Fibroblast of pulmonary artery (primary cell): ENCODE measurements at places on chromosomes 7 and 10.

DNA sequence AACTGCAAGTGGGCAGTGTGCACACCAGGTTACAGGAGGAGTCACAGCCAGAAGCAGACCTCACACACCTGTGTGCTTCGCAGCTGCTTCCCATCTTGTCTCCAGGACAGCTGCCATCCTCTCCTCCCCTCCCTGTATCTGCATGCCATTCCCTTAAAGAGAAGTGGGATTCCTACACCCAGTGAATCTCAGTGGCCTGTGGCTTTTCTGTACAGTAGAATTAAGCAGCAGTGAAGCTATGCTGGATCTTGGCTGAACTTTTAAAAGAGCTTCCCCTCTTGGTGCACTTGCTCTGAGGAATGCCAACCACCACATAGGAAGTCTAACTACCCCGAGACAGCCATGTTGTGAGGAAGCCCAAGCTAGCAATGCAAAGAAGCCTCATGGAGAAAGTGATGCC, 236.5 kb upstream of the ZMIZ1 start:
- DNase-seq, result no peak

DNA sequence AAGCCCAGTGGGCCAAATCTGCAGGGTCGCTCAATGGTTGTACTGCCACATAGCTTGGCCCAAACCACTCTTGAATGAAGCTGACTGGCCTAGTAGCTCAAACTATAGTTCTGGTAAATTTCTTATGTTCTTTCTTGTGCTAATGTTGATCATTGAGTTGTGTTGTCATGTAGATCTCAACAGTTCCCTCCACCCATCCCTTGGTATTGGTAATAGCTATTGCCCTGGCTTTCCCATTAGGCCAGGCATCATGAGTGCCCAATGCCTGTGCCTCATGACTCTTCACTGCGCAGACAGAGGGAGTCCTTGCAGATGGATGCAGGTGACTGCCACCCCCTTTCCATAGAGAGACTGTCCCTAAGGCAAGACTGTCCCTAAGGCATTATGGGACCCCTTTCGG, 988.4 kb downstream of the KCNMA1 start:
- DNase-seq, result no peak

DNA sequence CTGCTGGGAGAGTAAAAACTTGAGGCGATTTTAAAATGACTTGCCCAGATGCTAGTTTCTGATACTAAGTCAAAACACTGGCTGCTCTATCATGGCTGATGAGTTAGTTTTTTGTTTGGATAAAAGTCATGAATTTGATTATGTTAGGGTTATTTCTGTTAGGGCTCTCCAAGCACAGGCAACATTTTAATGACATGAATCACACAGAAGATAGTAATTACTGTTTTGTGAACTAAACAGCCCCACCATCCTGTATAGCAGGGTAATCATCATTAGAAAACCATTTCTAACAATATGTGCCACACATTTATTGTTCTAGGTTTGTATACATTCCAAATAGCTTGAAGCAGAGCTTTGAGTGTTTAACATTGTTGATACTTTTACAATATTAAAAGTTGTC, 750.3 kb downstream of the ANKRD7 start:
- no peak for DNase-seq

DNA sequence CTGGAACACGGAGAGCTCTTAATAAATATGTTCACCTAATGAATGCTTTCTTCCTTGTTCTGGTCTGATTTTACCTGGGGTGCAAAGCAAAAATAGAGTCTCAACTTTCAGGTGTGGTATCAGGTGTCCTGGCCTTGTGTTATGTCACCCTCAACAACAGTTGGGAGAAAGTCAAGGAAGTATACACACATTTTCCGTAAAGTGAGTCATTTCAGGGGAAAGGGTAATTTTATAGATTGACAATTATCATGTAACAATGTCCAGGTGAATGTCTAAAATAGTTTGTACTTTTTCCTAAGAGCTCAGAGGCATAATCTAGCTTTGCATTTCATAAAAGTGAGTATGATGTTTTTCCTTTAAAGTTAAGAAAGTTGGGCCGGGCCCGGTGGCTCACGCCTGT, 287.4 kb downstream of the SKIDA1 start:
- DNase-seq, result no peak

DNA sequence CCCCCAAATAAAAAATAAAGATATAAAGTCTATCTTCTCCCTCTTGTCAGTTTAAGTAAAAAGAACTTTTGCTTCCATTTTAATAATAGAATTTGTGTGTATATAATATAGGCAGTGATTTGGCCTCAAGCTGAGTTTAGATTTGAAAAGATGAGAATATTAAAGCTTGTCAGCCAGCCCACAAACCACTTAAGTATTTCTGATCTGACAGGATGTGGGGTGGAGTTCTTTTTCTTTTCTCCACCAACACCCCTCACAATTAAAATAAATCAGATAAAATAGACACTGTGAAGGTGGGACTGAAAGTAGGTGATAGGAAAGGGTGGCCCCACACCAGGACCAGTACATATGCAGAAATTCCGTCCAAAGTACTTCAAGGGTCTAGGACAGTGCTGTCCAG, 714.1 kb downstream of the AUTS2 start:
- no peak for DNase-seq

DNA sequence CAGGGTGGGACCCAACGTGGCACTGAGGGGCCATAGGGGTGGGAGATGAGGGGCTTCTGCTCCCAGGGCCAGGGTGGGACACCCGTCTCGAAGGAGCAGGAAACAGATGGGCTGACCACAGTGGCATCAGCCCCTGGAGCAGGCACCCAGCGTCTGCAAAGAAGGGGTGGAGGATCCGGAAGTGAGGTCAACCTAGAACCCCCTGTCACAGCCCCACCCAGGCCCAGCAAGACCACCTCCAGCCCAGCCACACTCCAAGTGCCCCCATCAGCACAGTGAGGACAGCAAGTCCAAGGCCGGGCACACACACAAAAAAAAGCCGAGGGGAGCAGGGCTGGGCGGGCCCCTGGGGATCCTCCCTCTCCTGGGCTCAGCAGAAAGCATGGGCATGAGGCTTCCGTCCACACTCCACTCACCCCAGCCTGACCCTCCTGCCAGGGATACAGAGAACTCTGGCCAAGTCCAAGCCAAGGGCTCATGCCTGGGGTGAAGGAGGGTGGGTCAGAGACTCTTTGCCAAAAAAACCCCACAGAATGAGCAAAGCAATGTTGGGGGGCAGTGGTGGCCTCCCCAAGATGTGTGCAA, 111.0 kb downstream of the FOXL3 start:
- no peak for DNase-seq

DNA sequence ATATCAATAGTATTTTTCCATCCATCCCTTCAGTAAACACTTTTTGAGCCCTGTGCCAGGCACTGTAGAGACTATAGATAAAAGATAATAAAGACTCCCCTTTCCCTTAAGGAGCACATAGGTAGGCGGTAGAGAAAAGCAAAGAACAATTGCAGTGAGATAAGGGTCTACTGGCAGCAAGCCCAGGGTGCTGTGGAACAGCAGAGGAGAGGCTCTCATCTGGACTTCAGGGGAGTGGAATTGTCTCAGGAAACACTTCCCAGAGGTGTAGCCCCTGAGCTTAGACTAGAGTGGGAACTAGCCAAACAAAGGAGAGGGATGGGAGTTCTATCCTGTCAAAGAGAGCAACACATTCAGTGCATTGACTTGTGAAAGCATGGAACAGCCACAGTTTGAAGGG, 102.0 kb downstream of the NRF1 start:
- DNase-seq, result peak; percentile 41

DNA sequence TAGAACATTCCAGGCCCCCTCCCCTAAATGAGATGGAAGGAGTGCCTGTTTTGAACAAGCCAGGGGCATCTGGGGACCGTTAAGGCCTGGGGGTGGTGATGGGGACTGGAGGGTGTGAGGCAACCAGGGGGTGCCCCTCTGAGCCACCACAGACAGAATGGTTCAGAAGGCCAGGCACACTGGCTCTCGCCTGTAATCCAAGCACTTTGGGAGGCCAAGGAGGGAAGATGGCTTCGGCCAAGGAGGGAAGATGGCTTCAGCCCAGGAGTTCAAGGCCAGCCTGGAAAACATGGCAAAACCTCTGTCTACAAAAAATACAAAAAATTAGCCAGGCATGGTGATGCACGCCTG, 173.2 kb upstream of the TNRC18 start:
- DNase-seq, result no peak

DNA sequence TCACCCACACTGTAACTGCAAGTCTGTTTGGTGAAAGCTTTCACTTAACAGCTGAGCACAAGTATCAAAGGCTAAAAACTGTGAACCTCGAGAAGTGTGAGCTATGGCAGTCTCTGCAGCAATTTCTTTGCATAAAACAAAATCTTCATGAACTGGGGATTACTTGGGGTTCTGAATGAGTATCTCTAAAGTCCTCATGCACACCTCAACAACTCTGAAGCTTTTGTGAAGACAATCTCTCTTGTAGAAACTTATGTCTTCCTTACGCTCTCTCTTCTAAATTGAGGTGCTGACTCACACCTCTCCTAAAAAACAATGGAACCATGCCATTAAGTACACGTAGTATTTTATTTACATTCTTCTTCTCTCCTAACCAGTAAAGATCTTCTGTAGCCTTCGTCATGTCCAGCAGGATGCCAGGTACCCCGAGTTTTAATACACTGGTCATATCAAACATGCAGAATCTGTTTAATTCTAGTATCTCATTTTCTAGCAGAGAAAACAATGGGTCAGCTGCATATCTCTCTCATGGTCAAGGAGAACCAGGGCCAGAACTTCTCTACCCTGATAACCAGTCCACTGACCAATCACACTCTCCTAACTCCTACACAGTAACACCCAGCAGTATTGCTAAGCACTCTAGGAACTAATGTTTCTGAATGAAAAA, 76.9 kb downstream of the UBE2H start:
- peak; percentile 64 for DNase-seq

- no peak for DNase-seq
These were observed 30.5 kb downstream of the NPS start for GRCh38 chr10:127579640-127580039.

GRCh38 chr7:158252081-158252836, 335.4 kb downstream of the PTPRN2 start:
- no peak for DNase-seq

GRCh38 chr7:2582006-2582735, 23.4 kb downstream of the IQCE start:
- DNase-seq, result no peak

GRCh38 chr7:87797798-87798403, 78.3 kb downstream of the SLC25A40 start:
- DNase-seq, result peak; percentile 75

- no peak for DNase-seq
These were observed 40.4 kb downstream of the CNNM1 start for GRCh38 chr10:99369551-99369950.

- DNase-seq, result no peak
These were observed 86.7 kb upstream of the PRKAR2B start for GRCh38 chr7:106957766-106958165.

DNA sequence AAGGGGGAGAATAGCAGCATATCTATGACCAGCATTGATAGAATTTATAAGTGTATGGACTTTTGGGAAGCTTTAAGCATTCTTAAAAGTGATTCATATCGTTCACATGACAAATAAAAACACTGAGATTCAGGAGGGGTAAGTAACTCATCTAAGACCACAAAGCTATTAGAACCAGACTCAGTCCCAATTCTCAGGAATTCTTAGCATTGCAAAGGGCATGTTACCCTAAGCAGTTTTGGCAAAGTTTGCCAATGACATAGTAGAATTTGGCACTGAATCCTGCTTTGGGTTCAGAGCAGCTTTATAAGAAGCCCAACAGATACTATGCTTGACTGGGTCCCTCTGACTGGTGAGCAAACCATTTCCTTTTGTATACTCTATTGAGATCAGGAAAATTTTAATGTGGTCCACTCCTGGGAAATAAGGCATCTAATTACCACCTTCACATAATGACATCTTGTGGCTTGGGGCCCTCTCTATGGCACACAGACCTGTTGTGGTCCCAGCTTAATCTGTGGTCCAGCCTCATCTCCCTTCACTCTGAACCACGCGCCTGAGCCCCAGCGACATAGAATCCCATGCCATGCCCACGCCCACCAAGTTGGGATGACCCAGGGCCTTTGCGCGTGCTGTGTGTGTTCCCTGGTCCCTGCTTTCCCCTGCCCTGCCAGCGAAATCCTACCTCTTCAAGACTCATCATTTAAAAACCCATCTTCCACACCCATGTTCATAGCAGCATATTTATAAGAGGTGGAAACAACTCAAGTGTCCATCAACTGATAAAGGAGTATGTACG, 37.5 kb upstream of the DOCK1 start:
- DNase-seq, result peak; percentile 30

DNA sequence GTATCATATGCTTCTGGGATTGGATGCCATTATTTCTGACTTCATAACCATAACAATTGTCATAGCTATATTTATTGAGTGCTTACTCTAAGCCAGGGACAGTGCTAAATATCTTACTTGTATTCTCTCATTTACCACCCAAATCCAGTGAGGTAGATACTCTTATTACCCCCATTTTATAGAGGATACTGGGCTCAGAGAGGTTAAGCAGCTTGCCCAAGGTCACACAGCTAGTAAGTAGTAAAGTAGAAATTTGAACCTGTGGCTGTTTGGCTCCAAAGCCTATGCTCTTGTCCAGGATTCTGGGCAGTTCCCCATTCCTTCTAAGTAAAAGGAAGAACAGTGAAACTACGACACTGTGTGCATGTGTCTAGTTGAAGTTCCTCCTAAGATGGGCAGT, 56.5 kb downstream of the COL13A1 start:
- DNase-seq, result no peak
